ENCODE measurements at places on chromosomes 5 and 9. TPM values are rescaled to one million over a fixed set of nuclear protein-coding genes. Genes with fewer than 3 reads are reported as not detected.

Gene PCDHGB5
- not detected for total RNA-seq

Gene IRX2
- not detected for total RNA-seq

DNA sequence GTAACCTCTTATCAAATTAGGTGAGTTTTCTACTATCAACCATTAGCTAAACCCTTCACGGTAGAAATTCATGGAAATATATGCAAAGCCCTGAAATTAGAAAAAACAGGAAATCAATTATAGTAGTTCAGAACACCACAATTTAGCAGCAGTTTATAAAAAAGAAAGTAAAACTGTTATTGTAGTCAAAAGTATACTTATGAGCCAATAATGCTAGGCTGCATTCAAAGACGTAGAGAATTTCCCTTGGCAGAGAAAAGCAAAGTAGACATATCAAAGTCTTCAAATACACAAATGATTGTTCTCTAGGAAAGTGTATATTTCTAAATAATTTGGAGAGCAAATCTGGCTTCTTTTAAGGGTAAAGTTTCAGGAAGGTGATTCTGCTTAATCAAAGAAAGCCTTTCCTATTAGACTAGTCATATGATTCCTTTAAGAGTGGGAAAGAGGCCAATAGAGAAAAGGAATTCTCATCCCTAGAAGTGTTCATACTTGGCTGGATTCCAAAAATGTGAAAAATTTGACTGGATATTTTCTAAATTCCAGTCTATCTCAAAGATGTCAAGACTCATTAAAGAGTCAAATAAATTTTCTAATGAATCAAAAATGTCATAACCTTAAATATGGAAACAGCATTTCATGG, 185.5 kb downstream of the SMC2 start:
- no peaks in the 10 kb centered on the region for H3K4me1 ChIP-seq
- no peak for DNase-seq
- H3K4me3 ChIP-seq: no peak overlapping the region

Gene MARCOL
- not detected for total RNA-seq

GRCh38 chr5:92144824-92145223, 761.7 kb upstream of the ARRDC3 start:
- no peaks in the 10 kb centered on the region for H3K36me3 ChIP-seq
- H3K27ac ChIP-seq: no peak overlapping the region
- H3K4me3 ChIP-seq: no peak overlapping the region
- H3K4me1 ChIP-seq: no peaks in the 10 kb centered on the region
- no peaks in the 10 kb centered on the region for H3K27me3 ChIP-seq
